ENCODE measurements at places on chromosomes 6 and 20. TPM values are rescaled to one million over a fixed set of nuclear protein-coding genes. Genes with fewer than 3 reads are reported as not detected.

DNA sequence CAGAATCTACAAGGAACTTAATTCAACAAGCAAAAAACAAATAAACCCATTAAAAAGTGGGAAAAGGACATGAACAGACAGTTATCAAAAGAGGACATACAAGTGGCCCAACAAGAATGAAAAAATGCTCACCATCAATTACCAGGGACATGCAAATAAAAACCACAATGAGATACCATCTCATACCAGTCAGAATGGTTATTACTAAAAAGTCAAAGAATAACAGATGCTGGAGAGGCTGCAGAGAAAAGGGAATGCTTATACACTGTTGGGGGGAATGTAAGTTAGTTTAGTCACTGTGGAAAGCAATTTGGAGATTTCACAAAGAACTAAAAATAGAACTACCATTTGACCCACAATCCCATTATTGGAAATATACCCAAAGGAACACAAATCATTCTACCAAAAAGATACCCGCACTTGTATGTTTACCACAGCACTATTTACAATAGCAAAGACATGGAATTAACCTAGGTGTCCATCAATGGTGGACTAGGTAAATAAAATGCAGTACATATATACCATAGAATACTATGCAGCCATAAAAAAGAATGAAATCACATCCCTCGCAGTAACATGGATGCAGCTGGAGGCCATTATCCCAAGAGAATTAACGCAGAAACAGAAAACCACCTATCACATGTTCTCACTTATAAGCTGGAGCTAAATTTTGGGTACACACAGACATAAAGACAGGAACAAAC lies 48.4 kb downstream of the RNGTT start:
- no peak for DNase-seq

Gene LY6G5B
- 2.1 TPM for total RNA-seq

- DNase-seq = no peak
These were observed 370.3 kb downstream of the CD109 start for GRCh38 chr6:74066168-74066871.

DNA sequence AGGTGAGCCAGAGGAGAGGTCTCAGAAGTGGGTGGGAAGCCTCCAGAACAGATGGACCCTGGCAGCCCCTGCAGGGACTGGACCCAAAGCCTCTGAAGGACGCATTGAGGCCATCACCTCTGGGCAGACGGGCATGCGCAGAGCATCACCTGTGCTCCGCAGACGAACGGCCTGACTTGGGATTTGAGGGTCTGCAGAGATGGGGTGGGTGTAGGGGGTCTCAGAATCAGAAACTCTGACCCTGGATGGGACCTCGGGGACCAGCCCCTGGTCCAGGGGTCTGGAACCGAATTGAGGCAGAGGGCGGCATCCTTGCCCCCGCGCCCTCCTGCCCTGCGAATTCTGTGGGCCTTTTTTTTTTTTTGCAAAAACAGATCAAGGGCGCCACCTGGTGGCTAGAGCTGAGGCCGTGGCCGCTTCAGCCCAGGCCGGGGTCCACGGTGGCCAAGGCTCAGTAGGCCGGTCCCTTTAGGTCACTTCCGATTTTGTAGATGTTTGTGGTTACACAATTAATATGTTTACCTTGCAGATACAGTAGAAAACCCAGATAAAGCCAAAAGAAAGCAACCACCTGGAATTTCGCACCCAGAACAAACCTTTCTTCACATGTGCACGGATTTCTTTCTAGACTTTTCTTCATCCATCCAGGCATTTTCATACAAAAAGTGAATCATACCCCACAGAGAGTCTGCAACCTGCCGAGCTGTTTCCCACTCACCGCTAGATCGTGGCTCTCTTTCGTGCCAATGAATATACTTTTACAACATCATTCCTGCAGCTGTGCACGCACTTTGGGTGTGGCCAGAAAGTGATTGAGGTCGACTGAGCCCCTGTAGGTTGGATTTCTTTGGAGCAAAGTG lies 25.9 kb downstream of the ZBP1 start:
- no peak for DNase-seq

DNA sequence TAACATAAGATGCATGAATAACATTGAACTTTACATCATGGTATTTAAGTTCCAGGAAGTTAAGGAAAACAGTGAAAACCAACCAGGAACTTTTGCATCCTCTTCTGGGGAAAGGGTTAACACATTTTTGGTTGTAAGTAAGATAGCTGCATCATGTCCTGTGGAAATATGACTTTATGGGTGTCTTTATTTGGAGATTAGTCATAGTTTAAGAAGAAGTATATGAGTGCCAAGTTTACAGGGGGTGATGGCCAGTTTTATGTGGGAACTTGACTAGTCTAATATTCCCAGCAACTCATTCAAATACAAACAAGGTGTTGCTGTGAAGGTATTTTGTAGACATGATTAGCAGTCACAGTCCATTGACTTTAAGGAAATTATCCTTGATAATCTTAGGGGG lies 78.0 kb downstream of the PDE10A start:
- DNase-seq = no peak

Gene SLC32A1
- 3.1 TPM for total RNA-seq

- DNase-seq = peak; percentile 39
These were observed 196.2 kb downstream of the BTBD9 start for GRCh38 chr6:38443352-38444144.

DNA sequence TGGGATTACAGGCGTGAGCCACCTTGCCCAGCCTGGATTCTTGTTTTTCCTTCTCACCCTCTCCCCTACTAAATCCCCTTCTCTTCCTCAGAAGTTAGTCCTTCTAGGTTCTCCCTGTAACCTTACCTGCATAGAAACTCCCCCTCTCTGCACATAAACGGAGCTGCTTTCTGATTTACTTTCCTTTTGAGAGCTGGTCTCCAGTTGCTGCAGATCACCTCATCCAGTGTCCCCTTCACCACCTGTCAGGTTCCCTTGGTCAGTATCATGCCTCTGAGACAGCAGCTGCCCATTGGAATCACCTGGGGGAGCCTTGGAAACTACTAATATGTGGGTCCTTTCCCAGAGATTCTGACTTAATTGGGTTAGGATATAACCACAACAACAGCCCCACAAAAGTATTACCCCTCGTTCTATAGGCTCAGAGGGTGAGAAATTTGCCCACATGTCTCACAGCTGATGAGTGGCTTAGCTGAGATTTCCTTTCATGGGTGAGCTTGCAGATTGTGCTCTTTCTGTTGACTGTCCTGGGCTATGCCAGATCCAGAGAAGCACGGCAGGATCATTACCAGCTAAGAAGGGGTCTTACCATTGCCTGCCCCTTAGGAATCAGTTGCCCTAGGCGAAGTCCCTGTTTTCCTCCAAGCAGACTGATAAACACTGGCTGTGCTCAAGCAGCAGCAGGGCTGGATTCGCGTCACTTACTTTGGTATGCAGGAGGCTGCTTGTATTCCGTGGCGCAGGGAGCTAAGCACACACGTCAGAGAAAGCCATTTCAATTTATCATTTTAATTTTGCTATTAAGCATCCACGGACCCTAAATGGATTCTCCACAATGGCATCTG lies 51.3 kb downstream of the AKAP12 start:
- DNase-seq = peak; percentile 47

- DNase-seq = no peak
These were observed 57.4 kb upstream of the RNF144B start for GRCh38 chr6:18329776-18330175.

Gene ADTRP
- 0.88 TPM for total RNA-seq

DNA sequence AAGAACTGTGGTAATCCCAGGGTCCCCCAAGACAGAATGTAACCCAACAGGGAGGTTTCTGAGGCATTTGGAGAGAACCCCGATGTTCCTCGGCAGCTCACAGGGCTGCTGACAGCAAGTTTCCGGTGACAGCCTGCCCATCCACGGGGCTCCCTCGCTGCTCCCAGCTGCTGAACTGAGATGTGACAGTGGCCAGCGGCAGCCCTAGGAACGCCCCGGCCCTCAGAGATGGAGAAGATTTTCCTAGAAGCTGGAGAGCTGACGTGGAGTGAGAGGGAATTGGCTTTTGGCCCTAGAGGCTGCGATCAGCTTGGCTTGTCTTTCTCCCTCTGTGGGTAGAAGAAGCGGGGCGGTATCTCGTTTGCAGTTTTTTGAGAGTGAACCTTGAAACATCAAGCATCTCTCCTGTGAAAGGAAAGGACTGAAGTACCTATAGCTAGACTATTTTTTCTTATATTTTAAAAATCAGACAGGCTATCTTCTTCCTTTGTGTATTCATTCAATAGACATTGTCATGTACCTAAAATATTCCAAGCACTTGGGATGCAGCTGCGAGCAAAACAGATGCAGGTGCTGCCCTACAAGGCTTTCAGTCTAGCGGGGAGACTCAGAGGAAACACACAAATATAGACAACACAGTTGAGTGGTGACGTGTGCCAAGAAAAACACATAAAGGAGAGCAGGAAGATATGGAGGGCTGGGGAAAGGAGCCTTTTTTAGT lies 28.4 kb upstream of the NFATC2 start:
- no peak for DNase-seq

Gene NELFCD
- 48.0 TPM for total RNA-seq

GRCh38 chr6:90653750-90654149 lies 66.9 kb upstream of the MAP3K7 start:
- no peak for DNase-seq

GRCh38 chr6:7621761-7622160 lies 31.8 kb downstream of the SNRNP48 start:
- no peak for DNase-seq

Gene GLP1R
- 0.61 TPM for total RNA-seq

GRCh38 chr6:157374889-157375443 lies 6.0 kb upstream of the ZDHHC14 start:
- no peak for DNase-seq

DNA sequence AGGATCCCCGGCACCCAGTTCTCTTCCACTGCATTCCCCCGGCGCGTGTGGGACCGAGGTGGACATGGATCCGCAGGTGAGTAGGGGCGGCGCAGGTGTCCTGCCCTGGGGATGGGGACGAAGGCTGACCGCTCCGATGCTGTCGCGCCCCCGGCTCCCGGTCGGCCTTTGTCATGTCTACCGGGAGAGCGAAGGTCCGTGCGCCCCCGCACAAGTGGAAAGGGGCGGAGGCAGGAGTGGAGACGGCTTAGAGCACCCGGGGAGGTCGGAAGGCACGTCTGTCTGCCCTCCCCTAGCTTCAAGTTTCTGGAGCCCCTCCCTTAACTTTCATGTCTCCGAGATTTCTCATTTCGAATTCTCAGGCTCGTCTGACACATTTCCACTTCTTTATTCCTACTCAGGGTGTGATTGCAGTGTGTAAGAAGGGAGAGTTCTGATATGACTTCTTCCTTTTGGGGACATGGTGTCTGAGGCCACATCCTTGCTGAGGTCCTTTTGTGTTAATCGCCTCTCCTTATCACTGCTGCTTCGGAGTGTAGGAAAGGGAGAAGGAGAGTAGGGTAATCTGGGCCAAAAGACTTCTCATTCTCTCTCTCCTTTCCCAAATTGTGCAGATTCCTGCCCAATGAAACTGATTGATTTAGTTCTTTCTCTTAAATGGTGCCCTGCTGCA lies 435 bp downstream of the KIFC1 start:
- no peak for DNase-seq

DNA sequence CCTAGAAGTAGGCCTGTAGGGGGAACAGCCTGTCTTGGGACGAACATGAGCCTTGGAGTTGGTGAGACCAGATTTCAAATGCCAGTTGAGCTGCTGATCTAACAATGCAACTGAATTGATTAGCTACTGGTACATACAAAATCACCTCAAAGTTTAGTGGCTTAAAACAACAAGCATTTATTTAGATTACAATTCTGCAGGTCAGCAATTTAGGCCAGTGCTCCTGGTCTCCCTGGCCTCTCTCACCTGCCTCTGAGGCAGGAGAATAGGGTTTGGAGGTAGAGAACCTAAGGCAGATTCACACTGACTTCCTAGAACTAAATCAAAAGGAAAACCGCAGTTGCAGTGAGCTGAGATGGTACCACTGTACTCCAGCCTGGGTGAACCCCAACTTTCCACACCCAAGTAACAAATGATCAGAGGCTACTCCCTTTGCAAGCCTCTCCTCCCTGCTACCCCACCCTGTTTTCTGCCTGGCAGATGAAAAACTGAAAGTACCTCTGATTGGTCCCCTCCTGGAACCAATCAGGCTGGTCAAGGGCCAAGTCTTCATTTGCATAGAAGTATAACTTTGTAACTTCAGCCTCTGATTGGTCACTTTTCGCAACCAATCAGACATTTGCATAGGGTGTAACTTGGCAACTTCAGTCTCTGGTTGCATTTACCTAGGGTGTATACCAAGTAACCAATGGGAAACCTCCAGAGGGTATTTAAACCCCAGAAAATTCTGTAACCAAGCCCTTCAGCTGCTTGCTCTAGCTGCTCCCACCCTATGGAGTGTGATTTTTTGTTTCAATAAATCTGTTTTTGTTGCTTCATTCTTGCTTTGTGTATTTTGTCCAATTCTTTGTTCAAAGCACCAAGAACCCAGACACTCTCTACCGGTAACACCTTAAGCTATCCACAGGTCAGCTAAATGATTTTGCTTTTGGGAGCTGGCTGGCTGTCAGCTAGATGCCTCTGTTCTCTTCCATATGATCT lies 8.1 kb upstream of the UBR2 start:
- DNase-seq = no peak

Gene GHRH
- not detected for total RNA-seq

- DNase-seq = peak; percentile 20
These were observed 41.5 kb downstream of the MYH7B start for GRCh38 chr20:34997131-34997561.
